Inflammatory macrophage treated with lipopolysaccharide for 1 hour (primary cell): ENCODE measurements at places on chromosomes 1 and 21.

DNA sequence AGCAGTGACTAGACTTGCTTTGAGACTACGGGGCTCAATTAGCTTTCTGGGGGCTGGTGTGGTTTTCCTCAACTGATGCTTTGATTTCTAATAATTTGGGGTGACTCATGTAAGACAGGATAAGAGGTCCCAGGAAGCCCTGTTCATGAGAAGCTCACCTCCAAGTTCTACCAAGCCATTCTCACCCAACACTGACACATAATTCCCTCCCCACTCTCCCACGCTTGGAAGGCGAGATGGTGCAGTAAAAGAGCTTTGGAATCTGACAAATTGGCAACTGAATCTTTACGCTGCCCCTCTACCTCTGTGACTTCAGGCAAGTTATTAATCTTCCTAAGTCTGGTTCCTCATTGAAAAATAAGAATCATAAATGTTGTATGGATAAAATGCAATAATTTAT lies 299.1 kb upstream of the DUSP10 start:
- no peak for DNase-seq

- no peak for DNase-seq
These were observed 88.9 kb upstream of the NGF start for GRCh38 chr1:115426956-115427355.

- DNase-seq = no peak
These were observed 336.9 kb downstream of the KCNT2 start for GRCh38 chr1:196271212-196271947.

DNA sequence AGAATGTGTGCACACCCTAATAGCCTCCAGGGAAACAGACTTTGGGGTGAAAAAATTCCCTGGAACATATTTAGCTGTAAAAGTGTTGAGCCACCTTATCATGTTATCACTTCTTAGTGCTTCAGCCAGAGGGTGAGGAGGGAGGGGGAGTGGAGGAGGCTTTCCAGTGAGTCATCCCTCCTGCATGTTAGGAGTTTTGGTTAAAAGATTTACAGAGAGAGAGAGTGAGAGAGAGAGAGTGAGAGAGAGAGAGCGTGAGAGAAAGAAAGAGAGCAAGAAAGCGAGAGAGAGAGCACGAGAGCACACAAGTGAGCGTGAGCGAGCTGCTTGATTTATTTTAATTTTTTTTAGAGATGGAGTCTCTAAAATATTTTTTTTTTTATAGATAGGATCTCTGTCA lies 13.5 kb upstream of the CACNA1E start:
- no peak for DNase-seq

DNA sequence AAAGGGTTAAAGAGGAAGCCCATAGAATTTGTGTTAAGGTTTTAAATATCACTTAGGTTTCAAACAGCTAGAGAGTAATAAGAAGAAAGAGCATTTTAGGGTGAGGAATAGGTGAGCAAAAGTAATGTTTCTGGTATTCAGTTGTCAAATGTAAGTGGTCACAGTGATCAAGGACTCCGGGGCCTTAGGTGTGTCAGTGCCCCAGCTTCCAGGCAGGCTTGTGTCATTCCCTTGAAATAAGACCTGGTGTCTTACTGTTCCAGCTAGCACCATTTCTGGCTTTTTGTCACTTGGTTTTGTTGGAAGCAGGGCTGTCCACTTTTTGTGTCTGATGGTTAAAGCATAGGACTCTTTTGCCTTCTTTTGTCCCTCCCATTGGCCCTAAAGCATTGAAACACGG lies 69.6 kb downstream of the DYRK1A start:
- DNase-seq = no peak

- DNase-seq = peak; percentile 26
These were observed 26.4 kb upstream of the LRIG2 start for GRCh38 chr1:113046569-113046968.

DNA sequence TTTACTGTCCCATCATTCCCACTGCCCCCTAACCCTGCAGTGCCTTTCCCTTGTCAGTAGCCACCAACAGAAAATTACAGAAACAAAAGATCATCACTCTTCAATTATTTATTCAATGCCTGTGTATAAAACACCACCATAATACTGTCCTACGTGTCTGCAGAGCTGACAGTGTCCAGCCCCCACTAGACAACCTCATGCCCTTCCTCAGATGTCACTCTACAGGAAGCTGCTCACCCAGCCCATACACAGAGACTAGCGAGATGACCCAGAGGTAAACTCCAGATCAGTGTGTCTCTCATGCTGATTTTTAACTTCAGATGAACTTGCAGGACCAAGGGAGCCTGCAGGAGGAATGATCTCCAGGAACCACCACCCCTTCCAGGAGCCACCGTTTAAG lies 51.3 kb upstream of the GJA5 start:
- no peak for DNase-seq

- no peak for DNase-seq
These were observed 14.9 kb downstream of the TMEM35B start for GRCh38 chr1:34970220-34970735.

GRCh38 chr1:115099693-115100050 lies 10.4 kb upstream of the TSPAN2 start:
- no peak for DNase-seq

GRCh38 chr1:94899756-94900155 lies 27.2 kb downstream of the CNN3 start:
- DNase-seq = no peak

GRCh38 chr1:244361764-244362473 lies 89.8 kb downstream of the ADSS2 start:
- no peak for DNase-seq
